Daoy (cell line): ENCODE measurements at places on chromosomes 2 and 18. TPM values are rescaled to one million over a fixed set of nuclear protein-coding genes. Genes with fewer than 3 reads are reported as not detected.

SLC38A11 gene
- not detected in 2 replicates for total RNA-seq

TNFRSF11A gene
- 2.9 and 3.5 TPM in 2 replicates for total RNA-seq

- DNase-seq: no peak
Observed at GRCh38 chr2:177179227-177179626, 33.4 kb upstream of the HNRNPA3 start.

DNA sequence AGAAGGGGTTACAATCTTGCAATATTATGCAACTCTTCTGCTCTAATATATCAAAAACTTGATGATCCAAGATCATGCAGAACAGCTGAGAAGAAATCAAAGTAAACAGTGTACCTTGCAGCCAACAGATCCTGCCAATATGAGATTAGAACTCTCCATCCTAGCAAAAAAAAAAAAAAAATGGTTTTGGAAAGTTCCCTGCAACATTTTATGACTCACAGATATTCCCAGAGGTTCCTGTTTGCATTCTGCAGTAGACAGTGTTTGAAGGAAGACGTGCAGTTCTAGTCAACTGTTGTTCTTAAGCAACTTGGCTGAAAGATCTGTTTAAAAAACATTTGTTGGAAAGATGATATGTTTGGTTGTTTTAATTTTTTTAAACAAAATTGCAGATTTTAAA, 103.6 kb upstream of the WDR75 start:
- no peak for DNase-seq

- peak; percentile 47 for DNase-seq
Observed at GRCh38 chr2:137947728-137948336, 16.4 kb upstream of the HNMT start.

CFAP221 gene
- total RNA-seq: 0.29 and 2.0 TPM in 2 replicates

ADD2 gene
- total RNA-seq: 15.6 and 23.3 TPM in 2 replicates

- no peak for DNase-seq
Observed at GRCh38 chr2:88069117-88069516, 1.5 kb downstream of the SMYD1 start.

DNA sequence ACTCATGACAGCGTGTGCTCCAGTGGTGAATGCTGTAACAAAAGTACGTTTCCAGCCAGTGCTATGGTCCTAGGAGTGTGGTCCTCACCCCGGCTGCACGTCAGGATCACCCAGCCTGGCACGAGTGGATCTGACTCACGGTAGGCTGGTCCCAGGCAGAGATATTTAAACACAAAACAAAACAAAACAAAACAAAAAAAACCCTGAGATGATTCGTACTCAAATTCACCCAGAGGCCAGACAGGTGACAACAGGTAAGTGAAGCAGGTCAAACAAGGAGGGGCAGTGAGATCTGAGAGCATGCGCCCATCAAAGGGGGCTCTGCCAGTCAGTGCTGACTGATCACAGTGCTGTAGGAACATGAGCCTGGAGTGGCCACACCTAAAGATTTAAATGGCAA, 43.2 kb downstream of the C2orf76 start:
- DNase-seq: no peak

- DNase-seq: peak; percentile 83
Observed at GRCh38 chr18:31325051-31325450, 7.1 kb downstream of the DSG1 start.

GRCh38 chr18:50377061-50377798, 2.4 kb downstream of the SKA1 start:
- DNase-seq: no peak

DNA sequence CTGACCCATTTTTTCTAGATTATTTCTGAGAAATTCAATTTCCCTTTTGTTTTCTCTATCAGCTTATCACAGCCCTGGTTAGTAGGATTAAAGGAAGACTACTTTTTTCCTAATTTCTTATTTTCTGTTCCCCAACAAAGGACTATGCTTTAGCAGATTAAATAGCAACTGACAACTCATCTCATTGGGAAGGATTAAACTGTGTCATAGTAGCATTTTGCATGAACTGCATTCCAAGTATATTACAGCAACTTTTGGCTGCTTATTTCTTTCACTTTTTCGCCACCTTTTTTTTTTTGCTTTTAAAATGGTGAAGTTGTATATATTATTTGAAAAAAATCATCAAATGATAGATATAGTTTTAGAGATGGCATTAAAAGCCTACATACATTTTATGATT, 570.3 kb downstream of the FBXO15 start:
- no peak for DNase-seq

CHRNA1 gene
- not detected in 2 replicates for total RNA-seq

DNA sequence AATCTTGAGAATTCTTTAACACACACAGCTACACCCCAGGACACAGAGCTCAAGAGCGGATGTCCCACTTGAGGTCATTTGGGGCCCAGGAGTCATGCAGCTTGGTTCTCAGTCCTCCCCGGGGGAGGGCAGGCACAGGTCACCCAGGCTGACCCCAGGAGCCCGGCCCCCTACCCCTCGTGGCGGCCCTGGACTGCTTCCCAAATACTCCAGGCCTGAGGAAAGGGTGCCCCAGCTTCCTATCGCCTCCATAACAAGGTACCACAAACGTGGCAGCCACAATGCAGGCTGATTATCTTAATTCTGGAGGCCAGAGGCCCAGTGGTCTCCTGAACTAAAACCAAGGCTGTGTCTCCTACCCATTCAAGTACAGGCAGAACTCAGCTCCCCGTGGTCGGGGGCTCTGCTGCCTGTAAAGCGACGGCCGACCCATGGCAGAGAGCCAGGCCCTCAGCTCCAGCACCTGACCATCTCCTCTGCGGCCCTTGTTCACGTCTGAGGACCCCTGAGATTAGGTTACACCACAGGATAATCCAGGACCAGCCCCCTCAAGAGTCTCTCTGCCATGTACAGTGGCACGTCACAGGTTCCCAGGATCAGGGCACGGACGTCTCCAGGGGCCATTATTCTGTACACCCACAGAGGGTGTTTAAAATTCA, 10.5 kb downstream of the SLC66A2 start:
- no peak for DNase-seq

ALPP gene
- 0.03 TPM in 1 of 2 replicates, not detected in the other for total RNA-seq

DNA sequence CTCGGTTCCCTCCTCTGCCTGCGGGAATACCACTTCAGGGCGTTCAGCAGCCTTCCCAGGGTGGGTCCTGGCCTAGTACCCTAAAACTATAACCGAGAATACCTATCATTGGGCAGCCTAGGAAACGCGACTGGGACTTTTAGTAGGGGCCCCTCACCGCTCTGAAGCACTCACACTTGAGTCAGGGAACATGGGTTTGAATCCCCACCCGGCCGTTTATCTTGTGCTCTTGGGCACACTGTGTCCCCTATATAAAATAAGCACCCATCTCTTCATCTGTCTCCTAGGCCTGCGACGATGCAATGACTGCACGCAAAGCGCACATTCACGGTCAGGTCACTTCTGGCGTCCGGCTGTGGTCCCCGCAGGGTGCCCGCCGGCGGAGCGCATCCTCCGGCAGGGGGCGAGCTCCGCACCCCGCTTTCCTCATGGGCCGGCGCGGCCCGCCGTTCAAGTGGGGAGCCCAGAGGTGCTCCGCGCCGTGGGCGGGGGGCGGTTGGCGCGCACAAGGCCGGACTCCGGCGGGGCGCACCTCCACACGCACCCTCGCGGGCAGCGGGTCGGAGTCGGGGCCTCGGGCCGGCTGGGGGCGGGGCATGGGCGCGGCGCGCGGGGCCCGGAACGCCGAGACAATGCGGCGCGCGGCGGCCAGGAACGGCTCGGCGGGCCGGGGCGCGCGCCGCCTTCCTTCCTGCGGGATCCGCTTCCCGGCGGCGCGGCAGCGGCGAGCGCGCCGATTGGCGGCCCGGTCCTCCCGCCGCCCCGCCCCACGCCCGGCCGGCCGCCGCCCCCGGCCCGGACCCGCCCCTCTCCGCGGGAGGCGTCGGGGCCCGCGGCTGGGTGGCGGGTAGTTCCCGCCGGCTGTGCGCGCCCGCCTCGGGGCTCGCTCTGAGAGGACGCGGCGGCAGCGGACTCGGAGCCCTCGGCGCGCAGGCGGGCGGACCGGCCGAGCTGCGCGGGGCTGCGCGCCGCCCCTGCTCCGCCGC, at the start of gene ASAP2:
ASAP2 (plus strand) TSS at position 850 of the 986 bp plus-strand sequence. CDS start 293 bp downstream, outside the sequence.
- peak; percentile 90 for DNase-seq

DNA sequence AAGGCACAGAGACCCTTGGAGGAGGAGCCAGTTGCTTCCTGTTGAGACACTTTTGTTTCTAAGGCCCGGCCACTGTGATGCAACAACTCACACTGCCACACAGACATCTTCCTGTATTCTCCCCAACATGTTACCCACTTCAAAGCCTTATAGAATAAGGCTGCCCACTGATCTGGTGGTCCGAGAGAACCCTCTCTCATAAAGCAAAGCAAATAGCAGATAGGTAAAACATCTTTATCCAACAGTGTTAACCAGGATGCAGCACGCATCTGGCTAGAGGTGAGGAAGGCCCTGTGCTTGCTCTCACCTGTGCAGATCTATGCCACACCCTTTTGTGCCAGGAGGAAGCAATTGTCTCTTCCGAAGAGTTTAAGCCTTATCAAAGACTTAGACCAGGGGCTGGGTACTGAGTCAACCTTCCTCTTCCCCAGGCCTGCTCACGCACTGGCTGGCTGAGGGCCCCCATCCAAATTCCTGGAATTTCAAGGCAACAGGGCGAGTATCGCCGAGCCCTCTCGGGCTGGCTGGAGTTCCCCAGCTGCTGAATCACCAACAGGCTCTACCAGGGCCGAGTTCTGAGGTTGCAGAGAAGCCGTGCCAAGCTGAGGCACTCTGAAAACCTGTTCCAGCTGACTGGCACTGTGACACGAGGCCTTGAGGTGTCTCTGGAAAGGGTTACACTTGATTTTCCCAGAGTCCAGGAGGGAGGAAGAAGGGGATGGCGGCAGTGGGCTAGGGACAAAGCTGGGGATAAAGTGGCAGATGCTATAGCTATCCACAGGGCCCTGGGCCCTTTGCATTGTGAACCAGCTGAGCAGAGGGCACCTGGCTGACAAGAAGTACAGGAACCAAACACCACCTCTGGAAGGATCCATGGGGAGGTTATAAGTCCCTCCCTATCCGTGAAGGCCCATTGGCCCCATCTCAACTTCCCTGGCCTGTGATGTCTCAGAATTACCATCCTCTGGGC, 29.3 kb downstream of the TGFA start:
- DNase-seq: peak; percentile 92

GRCh38 chr2:9424447-9425164, 1.2 kb downstream of the CPSF3 start:
- no peak for DNase-seq

DNA sequence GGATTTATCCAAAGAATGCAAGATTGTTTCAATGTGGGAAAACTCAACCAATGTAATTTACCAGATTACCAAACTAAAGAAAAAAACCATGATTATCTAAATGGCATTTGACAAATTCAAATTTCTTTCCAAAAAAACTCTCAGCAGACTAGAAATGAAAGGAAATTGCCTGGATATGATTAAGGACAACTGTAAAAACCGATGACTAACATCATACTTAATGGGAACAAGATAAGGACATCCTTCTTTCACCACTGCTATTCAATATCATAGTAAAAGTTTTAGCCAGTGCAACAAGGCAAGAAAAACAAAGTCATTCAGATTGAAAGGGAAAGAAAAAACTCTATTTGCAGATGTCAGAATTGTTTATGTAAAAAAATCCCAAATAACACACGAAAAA, 4.4 kb upstream of the CCDC150 start:
- no peak for DNase-seq

DNA sequence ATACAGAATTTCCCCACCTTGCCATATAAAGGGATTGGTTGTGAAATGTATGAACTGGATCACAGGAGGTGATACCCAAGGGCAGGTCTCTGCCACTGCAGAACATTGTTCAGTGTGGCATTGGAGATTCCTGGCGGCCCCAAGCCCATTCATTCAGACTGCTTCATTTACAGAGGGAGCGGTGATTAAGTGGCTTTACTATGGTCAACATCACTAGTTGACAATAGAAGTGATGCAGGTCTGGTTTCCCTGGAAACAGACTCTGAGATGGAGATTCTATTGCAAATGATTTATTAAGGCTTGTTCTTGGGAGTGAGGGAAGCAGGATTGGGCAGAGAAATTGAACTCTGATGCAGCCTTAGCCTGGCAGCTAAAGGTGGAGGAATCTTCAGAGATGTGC, 62.4 kb downstream of the ZDBF2 start:
- DNase-seq: no peak

- no peak for DNase-seq
Observed at GRCh38 chr2:238771639-238772038, 76.2 kb upstream of the TWIST2 start.

GRCh38 chr2:3971652-3972192, 268.3 kb downstream of the DCDC2C start:
- no peak for DNase-seq

DNA sequence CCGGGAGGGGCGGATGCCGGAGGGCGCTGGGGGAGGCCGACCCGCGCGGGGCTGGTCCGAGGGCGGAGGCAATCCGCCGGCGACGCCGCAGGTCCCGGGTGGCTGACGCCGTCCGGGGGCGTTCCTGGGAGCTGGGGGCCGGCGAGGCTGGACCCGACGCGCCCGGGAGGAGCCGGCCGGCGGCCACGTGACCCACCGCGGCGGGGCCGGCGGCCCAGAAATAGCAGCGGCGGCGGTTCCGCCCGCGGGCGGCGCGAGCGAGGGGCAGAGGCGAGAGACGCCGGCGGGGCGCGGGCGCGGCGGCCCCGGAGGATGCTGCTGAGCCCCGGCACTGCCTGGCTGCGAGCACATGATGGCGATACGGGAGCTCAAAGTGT, at the start of gene RAB31:
RAB31 (plus strand) TSS at position 245 of the 377 bp plus-strand sequence; CDS start at position 350, 105 bp downstream.
- DNase-seq: peak; percentile 69

NTSR2 gene
- not detected in 2 replicates for total RNA-seq

SLC25A52 gene
- not detected in 2 replicates for total RNA-seq

GRCh38 chr2:197810016-197810415, 5.6 kb downstream of the PLCL1 start:
- DNase-seq: no peak

GRCh38 chr2:234904785-234905184, 47.0 kb upstream of the SH3BP4 start:
- DNase-seq: no peak

HOXD3 gene
- total RNA-seq: 5.0 and 10.9 TPM in 2 replicates

PJVK gene
- 2.1 TPM in 1 of 2 replicates, not detected in the other for total RNA-seq

GRCh38 chr2:214215107-214215506, 195.7 kb upstream of the VWC2L start:
- no peak for DNase-seq

GRCh38 chr2:6820236-6820635, 45.5 kb downstream of the CMPK2 start:
- DNase-seq: no peak
